ENCODE measurements at places on chromosomes 1 and 21. TPM values are rescaled to one million over a fixed set of nuclear protein-coding genes. Genes with fewer than 3 reads are reported as not detected.

- no peak for DNase-seq
These were observed 14.0 kb downstream of the PPIE start for GRCh38 chr1:39752703-39753102.

DNA sequence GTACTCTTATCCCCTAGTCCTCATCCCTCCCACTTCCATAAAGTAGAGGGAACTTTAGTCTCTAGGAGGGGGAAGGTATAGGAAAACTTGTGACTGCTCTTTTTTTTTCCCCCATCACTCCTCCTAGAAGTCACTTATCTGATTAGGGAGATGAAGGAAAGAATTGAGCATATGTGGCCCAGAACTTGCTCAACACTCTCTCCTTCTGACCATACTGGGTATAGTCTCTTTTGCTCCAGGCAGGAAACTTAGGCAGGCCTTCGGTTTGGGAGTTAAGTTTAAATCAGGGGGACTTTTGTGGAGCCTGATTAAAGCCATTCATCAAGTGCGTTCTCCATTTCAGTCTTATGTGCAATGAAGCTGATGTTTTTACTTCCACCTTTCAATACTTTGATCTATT, 5.8 kb downstream of the UBE2U start:
- no peak for DNase-seq

- no peak for DNase-seq
These were observed 1.8 kb downstream of the BTG3 start for GRCh38 chr21:17610911-17611310.

DNA sequence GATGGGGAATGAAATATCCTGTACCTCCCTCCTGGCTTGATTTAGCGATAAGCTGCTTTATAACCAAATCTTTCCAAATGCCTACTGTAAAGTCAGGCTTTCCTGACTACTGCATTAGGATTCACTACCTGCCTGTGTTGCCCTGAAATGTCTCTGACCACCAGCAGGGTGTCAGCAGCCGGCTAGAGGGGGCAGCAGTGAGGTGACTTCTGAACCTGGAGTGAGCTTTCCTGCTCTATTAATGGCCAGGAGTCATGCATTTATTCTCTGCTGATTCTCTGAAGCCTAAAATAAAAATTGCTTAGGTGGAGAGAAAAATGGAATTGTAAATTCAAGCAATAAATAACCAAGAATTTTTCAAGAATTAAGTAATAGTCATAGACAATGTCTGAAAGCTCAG, 2.5 kb downstream of the BACE2 start:
- no peak for DNase-seq

The ADARB1 gene
- 79.8 TPM for polyA plus RNA-seq

The FMN2 gene
- 0.23 TPM for polyA plus RNA-seq

The SEC16B gene
- 2.7 TPM for polyA plus RNA-seq
